ENCODE measurements at places on chromosomes 1 and 21.

DNA sequence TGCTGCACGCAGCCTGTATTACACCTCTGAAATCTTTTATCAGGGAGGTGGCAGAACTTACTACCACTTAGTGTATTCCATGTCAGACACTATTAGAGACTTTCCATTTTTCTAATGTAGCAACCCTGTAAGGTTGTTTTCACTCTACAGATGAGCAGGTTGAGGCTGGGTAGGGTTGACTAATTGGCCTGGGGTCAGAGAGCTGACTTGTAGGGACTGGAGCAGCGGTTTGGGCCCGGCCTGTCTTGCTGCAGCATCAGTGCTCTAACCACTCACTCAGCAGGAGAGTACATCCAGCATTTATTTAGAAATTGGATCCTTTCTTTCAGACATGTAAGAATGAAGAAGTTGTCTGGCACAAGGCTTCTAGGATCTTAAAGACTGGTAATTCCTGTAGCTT, 25.7 kb upstream of the NBL1 start:
- no peaks in the 10 kb centered on the region for H3K27me3 ChIP-seq
- peaks cover 24% of the 10 kb centered on the region for H3K36me3 ChIP-seq
- no peak overlapping the region for H3K4me3 ChIP-seq
- peaks cover 7% of the 10 kb centered on the region for H3K4me1 ChIP-seq

GRCh38 chr1:161258439-161259344, at the start of gene PCP4L1:
Gene PCP4L1 (plus strand): TSS chr1:161258745. CDS start chr1:161258975, 230 bp downstream.
- no peak within 1 kb of the TSS for H3K27ac ChIP-seq
- DNase-seq, result peak; percentile 40
- peak within 1 kb of the TSS; percentile 18 for H3K4me3 ChIP-seq
- peaks cover 11% of the 10 kb centered on the region for H3K4me1 ChIP-seq
- H3K36me3 ChIP-seq, result peaks cover 16% of the 10 kb centered on the region
- H3K27me3 ChIP-seq, result peaks cover 62% of the 10 kb centered on the region

DNA sequence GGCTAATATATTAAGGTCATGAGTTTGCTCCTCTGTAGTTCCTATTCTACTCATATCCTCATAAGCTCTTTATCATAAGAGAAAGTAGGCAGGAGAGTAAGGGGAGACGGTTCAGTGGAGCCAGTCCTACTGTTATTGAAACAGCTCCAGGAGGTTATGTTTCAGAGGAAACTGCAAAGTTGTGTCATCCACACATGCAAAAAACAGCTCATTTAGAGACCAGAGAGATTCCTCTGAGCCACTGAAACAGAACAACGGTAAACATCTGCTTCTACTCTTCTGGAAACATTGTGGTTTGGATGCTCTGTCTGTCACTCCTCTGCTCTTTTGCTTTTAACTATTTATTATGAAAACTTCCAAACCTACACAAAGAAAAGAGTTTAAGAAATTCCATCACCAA, 66.3 kb upstream of the PPP2R5A start:
- no peak overlapping the region for H3K4me3 ChIP-seq
- H3K27me3 ChIP-seq, result no peaks in the 10 kb centered on the region
- no peak for DNase-seq
- no peak overlapping the region for H3K27ac ChIP-seq
- H3K36me3 ChIP-seq, result no peaks in the 10 kb centered on the region

DNA sequence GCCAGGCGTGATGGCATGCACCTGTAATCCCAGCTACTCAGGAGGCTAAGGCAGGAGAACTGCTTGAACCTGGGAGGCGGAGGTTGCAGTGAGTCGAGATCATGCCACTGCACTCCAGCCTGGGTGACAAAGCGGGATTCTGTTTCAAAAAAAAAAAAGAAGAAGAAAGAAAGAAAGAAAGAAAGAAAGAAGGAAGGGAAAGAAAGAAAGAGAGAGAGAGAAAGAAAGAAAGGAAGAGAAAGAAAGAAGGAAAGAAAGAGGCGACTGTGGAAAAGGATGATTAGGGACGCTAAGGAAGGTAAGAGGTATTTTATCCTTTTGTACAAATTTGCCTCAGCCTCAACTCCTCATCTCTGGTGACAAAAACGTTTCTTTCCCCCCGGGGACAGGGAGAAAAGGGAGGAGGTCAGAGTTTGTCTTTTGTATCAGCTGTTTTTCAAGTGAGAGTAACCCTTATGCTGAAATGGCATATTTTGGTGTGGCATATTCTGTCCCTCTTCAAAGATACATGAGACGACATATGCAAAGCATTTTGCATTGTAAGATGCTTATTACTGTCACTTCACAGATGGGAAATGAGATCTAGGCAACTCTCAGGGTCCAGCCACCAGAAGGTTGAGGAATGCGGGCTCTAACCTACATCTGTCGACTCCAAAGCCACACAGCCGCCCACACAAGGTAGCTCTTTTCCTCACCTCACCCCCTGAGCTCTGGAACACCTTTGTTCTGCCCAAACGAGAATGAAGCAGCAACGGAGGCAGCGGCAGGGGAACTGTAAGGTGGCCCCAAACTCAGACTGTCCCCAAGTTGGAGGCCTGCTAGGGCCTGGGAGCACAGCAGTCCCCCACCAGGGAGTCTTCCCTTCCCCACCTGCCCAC, 38.0 kb downstream of the NUAK2 start:
- no peak overlapping the region for H3K27ac ChIP-seq
- no peak for DNase-seq
- H3K36me3 ChIP-seq, result no peaks in the 10 kb centered on the region
- H3K27me3 ChIP-seq, result peaks cover 5% of the 10 kb centered on the region

DNA sequence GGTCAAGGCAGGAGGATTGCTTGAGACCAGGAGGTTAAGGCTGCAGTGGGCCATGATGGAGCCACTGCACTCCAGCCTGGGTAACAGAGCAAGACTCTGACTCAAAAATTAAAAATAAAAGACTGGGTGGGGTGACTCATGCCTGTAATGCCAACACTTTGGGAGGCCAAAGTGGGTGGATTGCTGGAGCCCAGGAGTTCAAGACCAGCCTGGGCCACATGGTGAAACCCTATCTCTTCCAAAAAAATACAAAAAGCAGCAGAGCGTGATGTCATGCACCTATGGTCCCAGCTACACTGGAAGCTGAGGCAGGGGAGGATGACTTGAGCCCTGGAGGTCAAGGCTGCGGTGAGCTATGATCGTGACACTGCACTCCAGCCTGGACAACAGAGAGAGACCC, 44.4 kb upstream of the COX20 start:
- H3K4me3 ChIP-seq, result no peak overlapping the region
- H3K27me3 ChIP-seq, result no peaks in the 10 kb centered on the region
- H3K27ac ChIP-seq, result no peak overlapping the region
- no peaks in the 10 kb centered on the region for H3K4me1 ChIP-seq
- no peak for DNase-seq
- no peaks in the 10 kb centered on the region for H3K36me3 ChIP-seq
